ENCODE measurements at places on chromosomes 4 and X.

DNA sequence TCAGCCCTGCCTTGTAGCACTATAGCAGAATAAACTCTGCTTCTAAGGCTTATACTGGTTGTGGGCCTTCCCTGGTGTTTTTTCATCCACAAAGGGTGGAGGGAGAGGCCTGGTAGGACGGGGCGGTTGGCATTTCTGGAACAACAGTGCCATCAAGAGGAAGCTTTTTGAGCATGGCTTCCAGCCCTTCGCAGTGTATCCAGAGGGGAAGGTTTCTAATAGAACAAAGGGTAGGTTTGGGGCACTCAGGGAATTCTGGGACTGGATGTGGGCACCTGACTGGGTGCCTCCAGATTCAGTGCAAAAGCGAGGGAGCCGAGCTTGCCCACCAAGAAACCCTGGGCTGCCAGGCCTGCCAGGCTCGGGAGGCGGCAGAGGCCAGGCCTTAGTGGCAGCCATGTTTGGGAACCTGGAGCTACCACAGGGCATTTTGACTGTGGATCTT lies 229.6 kb upstream of the AGTR2 start:
- peak; percentile 41 for DNase-seq

DNA sequence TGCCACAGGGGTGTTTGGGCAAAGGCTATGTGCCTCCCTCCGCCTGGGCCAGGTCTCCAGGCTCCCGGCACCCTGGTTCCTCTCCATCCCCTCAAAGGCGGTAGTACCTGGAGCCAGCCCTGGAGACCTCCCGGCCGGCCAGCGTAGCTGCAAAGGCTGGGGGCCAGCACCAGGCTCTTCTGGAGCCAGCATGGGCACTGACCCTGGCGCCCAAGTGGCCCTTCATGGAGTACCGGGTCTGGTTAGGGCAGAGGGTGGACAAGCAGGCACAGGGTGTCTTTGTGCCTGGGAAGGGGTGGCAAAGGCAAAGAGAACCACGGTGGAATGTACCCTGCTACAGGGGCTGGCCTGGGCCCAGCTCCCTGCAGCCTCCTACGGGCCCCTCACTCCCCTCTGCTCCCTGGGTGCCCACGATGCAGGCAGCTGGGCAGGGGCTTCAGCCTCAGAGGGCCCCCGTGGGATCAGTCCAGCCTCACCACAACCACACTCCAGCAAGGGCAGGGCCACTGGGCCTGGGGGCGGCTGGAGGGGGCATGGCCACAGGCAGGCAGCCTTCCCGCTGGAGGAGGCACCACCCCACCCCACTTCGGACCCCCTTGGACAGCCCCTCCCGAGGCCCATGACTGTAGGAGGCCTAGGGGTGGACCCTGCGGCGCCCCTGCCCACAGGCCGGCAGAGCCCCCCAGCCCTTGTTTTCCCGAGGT lies 112.9 kb upstream of the NKX1-1 start:
- no peak for DNase-seq

- DNase-seq, result peak; percentile 57
These were observed 2440.0 kb downstream of the PCDH7 start for GRCh38 chr4:33160126-33160525.

DNA sequence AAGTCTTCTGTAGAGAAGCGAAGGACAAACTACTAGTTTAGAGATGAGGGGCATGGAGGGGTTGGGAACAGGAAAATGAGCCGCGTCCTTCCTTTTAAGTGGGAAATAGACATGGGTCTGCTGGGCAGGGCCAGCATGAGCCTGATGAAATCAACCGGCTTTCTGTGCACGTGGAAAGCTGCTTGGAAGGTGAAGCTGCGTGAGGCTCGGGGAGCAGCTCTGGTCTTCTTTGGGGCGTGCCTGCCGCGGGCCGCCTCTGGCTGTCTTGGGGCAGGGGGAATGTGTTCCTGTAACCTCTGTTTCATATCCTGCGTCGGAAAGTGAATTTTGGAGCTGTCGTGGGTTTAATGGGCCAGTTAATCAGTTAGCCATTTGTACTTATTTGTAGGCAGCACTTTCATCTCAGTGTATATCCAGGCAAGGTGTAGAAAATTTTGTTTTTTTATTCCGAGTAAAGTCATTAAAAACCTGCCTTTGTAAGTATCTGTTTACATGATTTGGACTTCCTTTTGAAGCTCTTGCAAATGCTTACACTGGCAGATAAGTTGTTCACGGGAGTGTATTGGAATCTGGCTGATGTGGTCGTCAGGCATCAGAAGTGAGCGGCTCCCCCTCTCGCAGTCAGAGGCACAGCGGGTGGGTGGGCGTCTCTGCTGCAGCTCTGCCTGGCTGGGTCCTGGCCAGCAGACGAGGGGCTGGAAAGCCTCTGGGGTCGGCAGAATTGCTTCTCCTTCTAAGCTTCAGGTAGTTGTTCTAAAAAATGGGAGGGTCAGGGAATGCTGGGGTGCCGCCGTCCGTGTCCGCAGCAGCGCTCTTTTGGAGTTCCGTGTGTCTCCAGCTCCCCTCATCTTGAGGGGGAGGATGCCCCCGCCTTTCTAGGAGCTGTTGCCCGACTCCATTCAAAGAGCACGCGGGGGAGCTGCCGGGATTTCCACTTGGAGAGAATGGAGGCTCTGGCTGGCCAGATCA lies 70.5 kb upstream of the HGFAC start:
- DNase-seq, result no peak

DNA sequence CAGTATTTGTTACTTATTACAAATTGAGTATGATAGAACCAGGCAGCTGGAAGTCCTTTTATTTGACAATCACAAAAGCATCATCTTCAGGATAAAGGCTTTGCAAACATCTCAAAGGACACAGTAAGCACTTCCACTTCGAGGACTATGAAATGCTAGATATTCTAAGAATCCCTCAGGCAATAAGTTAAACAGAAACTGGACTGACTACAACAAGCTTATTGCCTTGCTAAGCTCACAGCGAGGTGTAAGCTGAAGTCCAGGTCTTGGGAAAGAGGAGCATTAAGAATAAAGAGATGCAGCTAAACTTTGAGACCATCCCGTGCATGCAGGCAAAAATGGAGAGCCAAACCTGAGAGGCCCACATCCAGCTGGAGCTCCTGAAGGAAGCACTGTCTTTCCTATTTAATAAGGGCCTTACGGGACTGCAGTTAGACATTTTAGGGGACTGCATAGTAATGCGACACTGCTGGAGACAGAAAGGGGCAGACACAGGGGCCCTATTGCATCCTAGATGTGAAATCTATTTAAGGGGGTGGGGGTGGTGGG lies 38.7 kb downstream of the DCHS2 start:
- no peak for DNase-seq

GRCh38 chrX:107678957-107679740 lies 50.8 kb downstream of the PRPS1 start:
- peak; percentile 78 for DNase-seq

DNA sequence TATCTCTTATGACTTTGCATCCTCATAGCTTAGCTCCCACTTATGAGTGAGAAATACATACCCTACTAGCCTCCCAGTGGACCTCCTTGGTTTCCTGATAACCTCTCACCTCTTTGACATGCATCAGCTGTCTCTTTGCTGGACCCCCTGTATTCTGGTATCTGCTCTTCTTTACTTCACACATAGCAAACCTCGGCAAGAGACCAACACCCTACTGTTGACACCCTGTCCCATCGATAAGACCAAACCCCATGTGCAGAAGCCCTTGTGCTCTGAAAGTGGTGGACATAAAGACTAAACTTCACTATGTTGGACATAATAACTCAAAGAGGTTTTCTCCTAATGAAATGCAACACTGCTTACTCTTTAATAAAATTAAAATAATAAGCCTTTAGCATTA lies 75.7 kb downstream of the RNF150 start:
- no peak for DNase-seq

- DNase-seq, result no peak
These were observed 462.8 kb downstream of the PCDH18 start for GRCh38 chr4:137069473-137069872.

DNA sequence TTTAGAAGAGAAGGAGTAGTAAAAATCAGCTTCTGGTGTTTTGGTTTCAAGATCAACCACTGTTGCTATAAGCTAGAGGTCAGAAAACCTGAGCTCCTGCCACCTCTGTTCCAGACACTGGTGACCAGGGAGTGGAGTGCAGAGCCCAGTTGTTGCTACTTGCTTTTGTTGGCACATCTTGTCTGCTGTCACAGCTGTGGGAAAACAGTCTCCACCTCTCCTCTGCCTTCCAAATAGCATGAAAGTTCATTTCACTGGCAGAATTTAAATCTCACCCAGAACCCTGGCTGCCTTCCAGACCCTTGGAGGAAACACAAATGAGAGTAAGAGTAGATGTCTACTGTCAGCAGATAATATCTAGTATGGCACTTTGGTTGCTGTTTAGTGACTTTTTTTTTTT lies 297.5 kb upstream of the KLF3 start:
- no peak for DNase-seq

DNA sequence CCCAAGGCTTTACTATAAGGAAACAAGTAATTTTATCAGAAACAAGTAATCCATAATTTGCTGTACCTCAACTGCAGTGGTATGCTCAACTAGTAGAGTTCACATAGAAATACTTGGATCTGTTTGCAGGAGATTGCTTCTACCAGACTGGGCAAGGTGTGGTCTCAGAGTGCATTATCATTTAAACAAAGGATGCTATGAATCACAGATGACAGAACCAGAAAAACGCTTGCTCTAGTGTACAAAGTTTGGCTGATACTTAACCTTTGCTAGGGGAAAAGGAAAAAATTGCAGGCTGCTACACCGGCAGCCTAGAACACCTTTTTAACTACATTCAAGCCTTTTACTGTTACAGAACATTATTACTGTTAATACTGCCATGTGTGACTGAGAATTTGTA lies 97.1 kb downstream of the ENOX2 start:
- no peak for DNase-seq

GRCh38 chr4:89137231-89137630 lies 25.9 kb downstream of the TIGD2 start:
- DNase-seq, result no peak

DNA sequence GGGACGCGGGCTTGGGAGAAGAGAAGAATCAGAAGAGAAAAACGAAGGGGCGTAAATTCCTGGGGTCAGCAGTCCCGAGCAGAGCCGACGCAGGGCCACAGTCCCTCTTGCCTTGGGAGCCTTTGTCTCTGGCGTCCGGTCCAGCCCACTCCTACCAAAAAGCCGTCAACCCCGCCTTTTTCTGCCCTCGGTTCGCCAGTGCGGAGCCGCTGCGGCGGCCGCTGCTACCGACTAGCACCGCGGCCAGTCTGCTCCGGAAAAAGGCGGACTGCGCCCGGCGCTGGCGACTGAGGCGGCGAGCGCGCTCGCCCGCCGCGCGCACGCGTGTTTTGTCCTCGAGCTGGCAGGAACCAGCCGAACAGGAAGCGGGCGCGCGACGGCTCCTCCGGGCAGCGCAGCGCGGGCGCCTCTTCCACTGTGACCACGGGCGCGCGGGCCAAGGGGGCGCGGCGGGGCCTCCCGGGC lies 502 bp downstream of the HNRNPDL start:
- DNase-seq, result no peak

- no peak for DNase-seq
These were observed 116.9 kb downstream of the VEGFC start for GRCh38 chr4:176675810-176676209.

- DNase-seq, result no peak
These were observed 23.8 kb downstream of the HTRA3 start for GRCh38 chr4:8293131-8293975.

DNA sequence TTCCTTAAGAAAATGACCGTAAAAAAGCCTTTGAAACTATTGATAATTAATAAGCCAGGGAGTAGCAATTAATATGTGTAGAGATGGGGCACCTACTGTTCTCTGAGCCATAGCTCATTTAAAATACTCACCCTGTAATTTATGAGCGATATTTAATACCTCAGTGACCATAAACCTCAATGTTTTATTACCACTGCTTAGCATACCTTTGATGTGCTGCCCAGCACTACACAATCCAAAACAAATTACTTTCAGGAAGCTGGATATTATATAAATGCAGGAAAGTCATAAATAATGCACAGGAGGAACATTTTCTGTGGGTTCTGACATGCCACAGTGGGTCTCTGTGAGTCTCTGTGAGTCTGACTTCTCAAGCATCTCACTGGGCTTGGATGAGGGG lies 166.1 kb upstream of the RPL34 start:
- DNase-seq, result no peak

DNA sequence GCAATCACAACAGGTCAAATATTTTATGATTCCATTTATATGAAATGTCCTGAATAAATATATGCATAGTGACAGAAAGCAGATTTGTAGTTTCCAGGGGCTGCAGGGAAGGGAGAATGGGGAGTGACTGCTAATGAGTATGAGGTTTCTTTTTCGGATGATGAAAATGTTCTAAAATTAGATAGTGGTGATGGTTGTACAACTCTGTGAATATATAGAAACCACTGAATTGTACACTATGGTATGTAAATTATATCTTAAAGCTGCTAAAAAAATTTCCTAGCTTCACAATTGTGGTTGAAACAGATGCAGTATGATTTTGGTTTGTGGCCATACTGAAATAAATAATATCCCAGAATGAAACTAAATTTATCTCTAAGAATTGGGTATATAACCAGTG lies 12.9 kb upstream of the IL2 start:
- DNase-seq, result no peak

DNA sequence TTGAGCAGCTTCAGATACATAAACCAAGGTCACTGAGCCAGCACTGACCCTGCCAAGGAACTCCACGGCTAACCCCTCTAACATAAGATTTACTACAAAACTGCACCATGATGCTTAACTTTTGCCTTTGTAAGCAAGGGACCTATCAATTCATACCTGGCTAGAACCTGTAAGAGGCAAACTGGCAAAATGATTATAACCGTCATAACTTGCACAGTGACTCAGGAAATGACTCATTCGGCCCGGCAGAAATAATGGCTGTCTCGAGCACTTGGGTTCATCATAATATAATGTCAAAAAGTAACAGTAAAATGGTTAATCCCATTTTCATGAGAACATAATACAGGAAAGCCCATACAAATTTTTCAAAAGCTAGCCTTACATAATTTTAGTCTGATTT lies 17.2 kb downstream of the RASGEF1B start:
- DNase-seq, result no peak

GRCh38 chr4:108018040-108018883 lies 28.6 kb downstream of the HADH start:
- peak; percentile 64 for DNase-seq

DNA sequence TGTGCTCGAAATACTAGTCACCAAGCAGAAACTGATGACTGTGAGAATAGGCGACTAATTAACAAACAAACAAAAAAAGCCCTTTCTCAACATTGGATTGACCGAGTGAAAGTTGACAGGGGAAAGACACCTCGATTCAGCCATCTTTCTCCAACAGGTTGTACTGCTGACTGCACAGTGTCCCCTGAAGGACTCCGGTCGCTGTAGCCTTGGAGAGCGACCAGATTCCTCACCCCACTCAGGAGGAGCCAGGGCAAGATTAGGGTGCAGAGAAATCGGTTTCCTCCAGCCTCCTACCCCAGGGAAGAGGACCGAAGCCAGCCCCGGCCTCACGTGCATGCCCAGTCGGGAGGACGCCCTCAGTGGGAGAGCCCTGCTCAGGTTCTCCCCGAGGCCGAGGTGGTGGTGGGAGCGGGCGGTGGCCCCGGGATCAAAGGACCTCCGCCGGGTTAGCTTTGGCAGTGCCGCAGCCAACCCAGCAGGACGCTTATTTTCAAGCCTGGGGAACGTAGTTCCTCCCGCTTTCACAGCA lies 1.1 kb upstream of the RAP1GDS1 start:
- no peak for DNase-seq

All from fibroblast of the conjunctiva (primary cell).